ENCODE measurements at places on chromosomes 1 and 21.
A peak's percentile ranks its signal among the peaks of the same experiment; 100 is the strongest.

DNA sequence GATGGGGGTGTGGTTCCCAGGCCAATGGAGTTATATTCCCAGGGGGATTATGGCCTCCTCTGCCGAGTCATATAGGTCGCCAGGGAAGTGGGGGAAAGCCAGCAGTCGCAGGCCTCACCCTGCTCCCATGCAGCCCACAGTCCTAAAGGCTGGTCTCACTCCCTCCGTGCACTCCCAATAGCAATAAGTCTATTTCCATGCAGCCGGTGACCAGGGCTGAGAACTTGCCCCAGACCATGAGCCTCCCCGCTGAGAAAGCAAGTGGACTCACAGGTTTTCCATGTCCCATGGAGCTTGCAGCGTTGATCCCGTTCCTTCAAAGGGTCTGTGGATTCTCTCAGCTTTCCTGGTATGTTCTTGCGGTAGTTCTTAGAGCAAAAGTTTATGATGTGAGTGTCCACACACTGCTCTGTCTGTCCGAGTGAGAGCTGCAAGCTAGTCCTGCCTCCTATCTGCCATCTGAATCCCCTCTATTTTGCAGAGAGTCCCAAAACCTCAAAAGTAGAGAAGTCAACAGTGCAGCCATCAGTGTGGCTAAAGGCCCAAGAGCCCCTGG, 81.7 kb upstream of the TMPRSS2 start:
- no peak for DNase-seq

GRCh38 chr1:34865573-34865972, 6.0 kb upstream of the SMIM12 start:
- no peak for DNase-seq

GRCh38 chr1:151953409-151954094, 40.1 kb downstream of the S100A10 start:
- no peak for DNase-seq

DNA sequence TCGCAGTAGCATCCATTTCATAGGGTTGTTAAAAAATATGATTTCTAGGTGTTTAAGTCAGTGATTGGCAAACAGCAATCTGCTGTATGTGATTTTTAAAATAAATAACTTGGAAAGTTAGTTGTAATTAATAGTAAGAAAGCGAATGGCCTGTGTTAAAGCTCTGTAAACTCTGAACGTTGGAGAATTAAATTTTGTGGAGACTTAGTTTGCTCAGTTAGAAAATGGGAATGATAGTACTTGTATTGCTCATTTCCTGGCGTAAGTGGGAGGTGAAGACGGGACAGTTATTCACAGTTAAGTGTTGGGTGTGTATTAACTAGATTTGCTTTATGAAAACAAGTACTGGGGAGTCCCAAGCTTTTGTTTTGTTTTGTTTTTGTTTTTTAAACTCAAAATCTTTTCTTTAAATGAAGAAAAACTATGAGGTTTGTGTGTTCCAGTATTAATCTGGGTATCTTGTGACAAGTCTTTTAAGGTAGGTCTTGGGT, 995 bp downstream of the CACYBP start:
- peak; percentile 30 for DNase-seq

All from mesenchymal stem cell (in vitro differentiated cells and primary cell).